Stimulated activated CD8-positive, alpha-beta memory T cell treated with anti-CD3 and anti-CD28 coated beads, Interleukin-4, amount 100 ng/mL, for 1 hour (primary cell): ENCODE measurements at places on chromosomes 5 and 9.

- no peak for DNase-seq
Observed at GRCh38 chr9:133067813-133068212, 6.0 kb downstream of the CEL start.

DNA sequence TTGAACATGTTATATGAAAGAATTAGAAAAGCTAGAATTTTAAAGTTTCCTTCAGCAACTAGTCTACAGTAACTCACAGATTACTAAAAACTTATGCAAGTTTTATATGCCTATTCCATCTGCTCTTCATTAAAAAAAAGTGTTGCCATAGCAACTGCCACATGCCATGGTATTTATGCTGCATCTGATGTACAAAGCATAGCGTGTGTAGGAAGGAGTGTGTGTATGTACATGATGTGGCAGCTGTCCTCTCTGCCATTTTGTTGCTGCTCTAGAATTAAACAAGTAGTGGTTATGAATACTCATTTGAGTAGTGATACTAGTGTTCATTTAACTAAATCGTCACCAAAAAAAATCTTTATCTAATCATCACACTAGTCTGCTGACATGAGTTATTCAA, 593.5 kb downstream of the CETN3 start:
- DNase-seq: no peak

- DNase-seq: peak; percentile 72
Observed at GRCh38 chr5:140362875-140363630, 3.1 kb downstream of the SLC4A9 start.

- DNase-seq: no peak
Observed at GRCh38 chr5:57172466-57173318, 1.2 kb upstream of the GPBP1 start.

GRCh38 chr5:138685193-138685745, 68.0 kb upstream of the CTNNA1 start:
- DNase-seq: no peak

DNA sequence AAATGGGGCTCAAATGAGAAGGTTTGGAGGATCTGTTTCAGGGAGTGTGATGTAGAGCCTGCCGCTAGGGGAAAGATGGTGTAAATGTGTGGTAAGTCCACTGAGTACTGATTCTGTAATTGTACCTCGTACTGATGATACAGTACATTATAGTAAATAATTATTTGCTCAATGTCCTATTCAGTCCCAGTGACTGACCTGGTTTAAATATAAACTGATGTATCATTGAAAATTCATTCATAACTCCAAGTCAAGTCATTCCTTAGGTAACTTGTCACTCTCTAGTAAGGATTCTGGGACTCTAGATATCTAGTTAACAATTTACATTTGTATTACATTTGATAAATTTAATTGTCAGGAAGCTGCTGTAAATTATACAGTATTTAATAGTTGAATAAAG, 667.3 kb downstream of the DTWD2 start:
- no peak for DNase-seq

GRCh38 chr9:35229066-35229778, 67.4 kb downstream of the UNC13B start:
- DNase-seq: no peak

DNA sequence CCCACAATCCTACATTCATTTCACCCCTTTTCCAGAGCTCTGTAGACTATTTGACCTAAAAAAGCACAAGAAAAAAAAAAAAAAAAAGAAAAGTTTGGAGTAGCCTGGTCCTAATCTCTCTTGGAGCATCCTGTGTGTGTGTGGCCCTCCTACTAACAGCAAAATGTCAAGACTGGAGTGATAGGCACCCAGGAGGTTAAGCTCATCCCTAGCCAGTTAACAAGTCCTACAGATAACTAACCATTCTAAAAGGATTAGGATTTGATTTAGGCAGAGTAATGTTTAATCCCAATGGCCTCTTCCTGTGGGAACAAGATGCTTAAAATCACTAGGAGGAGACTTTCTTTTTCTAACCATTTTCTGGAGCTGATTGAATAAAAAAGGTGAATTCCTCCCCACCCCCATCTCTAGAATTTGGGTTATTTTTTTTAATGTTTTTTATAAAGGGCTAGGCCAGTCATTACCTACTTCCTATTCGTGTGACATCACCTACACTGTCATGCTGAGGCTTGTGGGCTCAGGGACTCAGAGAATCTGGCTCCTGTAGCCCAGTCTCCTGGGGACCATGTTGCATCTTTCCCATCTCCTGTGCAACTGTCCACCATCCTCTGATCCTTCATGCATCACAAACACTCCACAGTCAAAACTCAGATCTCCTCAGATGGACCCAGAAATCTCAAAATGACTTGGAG, 43.2 kb upstream of the NR3C1 start:
- DNase-seq: no peak

DNA sequence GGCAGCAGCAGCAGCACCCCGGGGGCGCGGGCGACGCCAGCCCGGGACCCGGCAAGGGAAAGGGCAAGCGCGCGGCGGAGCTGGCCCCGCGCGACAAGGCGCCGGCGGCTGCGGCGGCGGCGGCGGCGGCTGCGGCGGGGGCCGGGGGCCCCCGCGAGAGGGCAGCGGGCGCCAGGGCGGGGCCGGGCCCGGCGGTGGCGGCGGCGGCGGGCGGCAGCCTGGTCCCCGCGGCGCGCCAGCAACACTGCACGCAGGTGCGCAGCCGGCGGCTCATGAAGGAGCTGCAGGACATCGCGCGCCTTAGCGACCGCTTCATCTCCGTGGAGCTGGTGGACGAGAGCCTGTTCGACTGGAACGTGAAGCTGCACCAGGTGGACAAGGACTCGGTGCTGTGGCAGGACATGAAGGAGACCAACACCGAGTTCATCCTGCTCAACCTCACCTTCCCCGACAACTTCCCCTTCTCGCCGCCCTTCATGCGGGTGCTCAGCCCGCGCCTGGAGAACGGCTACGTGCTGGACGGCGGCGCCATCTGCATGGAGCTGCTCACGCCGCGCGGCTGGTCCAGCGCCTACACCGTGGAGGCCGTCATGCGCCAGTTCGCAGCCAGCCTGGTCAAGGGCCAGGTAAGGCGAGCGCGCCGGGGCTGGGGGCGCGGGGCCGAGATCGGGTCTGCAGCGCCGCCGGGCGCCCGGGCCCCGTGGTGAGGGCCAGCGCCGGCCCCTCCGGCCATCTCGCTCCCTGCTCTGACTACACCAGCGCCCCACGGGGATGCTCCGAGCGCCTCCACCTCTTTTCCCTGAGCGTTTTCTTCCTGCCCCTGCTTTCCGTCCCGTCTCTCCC, at the start of gene UBE2QL1:
TSS of gene UBE2QL1 (plus strand) at position 238 of the 843 bp plus-strand sequence. CDS start at position 273, 35 bp downstream.
- DNase-seq: no peak

GRCh38 chr9:137068539-137069507, 1.5 kb downstream of the SAPCD2 start:
- no peak for DNase-seq

- no peak for DNase-seq
Observed at GRCh38 chr9:107170801-107171200, 112.3 kb upstream of the RAD23B start.

- no peak for DNase-seq
Observed at GRCh38 chr5:167763772-167764171, 527.7 kb upstream of the WWC1 start.

GRCh38 chr9:97176206-97176605, 131.3 kb upstream of the CCDC180 start:
- DNase-seq: no peak

- no peak for DNase-seq
Observed at GRCh38 chr5:73908846-73909245, 282.9 kb downstream of the ARHGEF28 start.

DNA sequence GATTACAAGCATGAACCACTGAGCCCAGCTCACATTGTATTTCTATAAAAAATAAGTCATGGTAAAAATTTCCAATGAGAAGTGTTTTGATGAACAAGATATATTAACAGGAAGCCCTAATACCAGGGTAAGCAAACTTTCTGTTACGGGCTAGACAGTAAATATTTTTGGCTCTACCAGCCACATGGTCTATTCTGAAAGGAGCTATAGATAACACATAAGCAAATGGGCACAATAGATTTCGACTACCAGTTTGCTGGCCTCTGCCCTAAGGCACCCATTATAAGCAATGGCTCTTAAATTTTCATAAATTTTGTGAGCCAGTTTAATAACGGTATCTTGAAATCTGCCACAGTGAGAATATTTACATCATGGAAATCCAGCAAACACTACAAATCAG, 8.1 kb downstream of the UBQLN1 start:
- no peak for DNase-seq

- DNase-seq: no peak
Observed at GRCh38 chr5:181217111-181217802, 5.8 kb upstream of the TRIM41 start.

DNA sequence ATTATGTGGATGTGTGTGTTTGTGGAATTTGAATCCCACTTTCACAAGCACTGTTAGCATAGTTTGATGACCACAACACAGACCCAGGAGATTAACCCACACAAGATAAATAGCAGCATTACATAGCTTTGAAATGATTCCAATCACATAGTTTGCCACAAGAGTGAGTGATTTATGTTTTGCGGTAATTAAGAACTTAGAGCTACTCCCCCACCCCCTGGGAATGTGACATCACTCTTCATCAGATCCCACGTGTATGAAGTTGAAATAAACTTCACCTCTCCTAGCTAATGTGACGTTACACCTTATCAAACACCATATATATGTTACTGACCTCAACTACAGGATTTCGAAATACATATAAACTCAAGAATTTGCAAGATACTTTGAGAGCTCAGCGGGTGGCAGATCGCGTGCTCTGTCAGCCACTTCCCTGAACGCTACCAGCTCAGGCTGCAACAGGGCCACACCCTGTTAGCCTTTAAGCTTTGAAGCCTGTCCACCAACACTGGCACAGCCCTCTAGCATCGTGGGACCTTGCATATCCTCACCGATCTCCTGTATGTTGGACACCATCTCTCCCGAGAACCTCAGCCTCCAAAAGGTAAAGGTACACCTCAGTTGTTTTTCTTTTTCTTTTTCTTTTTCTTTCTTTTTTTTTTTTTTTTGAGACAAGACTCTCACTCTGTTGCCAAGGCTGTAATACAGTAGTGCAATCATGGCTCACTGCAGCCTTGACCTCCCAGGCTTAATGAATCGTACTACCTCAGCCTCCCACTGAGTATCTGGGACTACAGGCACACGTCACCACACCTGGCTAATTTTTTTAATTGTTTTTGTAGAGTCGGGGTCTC, 1.7 kb upstream of the AGTPBP1 start:
- DNase-seq: no peak

DNA sequence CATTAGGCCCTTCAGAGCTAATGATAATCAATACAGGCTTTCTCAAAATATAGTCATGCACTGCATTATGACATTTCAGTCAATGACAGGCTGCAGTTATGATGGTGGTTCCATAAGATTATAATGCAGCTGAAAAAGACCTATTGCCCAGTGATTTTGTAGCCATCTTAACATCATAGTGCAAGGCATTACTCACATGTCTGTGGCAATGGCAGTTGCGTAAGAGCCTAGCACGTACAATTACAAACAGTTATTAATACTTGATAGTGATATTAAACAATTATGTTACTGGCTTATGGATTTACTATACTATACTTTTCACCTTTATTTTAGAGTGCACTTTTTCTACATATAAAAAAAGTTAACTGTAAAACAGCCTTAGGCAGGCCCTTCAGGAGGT, 214.8 kb downstream of the ISL1 start:
- no peak for DNase-seq

DNA sequence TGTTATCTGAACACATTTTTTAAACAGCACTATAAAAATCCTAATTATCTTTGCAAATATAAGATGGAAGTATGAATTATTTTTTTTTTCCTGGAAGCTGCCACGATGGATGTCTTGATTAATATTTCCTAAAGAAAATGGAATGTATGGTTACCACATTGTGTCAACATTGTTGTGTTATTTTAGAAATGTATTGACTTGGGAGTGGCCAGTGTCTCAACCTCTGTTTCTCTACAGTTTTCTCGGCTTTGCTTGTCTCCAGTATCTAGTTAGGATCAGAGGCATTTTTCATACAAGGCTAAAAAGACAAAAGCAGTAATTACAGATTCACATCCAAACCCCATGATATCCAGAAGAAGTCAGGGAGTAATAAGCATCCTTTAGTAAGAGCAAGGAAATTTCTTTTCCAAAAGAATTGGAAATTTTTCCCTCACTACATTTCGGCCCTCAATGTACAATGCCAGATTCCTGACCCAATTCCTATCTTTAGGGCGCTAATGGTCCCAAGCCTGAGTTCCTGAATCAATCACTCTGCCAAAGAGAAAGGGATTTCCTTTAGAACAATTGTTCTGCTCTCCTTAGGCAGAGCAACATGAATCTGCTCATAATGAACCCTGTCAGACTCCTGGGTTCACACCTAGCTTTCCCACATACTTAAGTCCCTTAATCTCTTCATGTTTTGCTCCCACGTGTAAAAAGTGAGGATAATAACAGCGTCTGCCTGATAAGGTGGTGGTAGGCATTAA, 111.7 kb downstream of the EDIL3 start:
- no peak for DNase-seq

- no peak for DNase-seq
Observed at GRCh38 chr9:92183449-92183848, 68.2 kb upstream of the SPTLC1 start.

DNA sequence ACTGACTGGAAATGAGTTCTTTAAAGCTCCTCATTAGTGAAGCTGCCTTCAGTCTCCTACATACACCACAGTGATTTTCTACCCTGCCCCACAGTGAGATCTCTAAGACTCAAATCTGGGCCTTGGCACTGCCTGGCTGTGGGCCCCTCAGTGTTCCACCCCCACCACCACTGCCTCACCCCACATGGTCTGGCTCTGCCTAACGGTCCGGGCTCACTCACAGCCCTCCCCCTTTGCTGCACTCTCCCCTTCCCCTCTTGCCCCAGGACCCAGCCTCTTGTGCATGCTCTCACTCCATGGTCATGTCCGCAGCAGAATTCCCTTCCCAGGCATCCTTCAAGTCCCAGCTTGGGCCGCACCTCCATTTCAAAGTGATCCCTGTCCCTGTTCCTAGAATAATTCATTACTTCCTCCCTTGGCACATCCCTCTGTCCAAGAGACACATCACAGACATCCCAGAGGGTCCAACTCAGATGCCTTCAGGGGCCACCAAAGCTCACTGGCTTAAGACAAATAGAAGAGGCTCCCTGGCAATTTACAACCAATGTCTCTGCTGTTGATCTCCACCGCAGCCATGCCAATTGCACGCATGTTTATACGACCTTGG, 56.7 kb downstream of the HRH2 start:
- no peak for DNase-seq

DNA sequence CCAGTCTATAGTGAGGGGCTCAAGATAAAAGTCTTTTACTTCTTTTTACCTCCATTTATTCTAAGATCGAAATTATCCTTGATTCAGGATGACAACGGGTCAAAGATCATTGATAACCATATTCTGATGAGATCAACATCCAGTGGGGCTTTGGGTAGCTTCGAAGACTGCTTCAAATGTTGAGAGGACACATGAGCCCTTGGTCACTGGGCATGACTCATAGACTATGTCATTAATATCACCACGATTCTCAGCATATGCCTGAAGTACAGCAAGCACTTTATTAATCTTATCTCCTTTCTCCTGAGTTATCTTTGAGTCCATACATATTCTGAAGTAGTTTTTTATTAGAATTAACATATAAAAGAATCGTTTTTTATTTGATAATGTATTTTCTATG, 117.1 kb upstream of the DAB2 start:
- no peak for DNase-seq

GRCh38 chr9:108913391-108913790, 20.5 kb downstream of the ELP1 start:
- no peak for DNase-seq
